ENCODE measurements at places on chromosomes 3 and 15.

DNA sequence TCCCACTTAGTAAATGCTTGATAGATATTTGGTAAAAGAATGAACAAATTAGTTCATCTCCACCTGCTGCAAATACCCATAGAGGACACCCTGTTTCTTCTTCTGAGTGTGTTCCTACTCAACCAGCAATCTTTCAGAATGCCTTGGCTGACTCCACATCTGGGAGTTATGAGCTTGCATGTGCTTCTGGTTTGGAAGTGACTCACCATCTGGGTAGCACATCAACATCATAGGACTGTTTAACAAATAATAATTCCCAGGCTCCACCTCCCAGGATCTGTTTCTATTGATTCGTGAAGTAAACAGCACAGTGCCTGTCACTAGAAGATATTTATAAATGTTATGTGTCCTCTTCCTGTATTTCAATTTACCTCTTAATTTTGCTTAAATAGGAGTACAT lies 580.1 kb downstream of the ROBO2 start:
- DNase-seq: no peak

GRCh38 chr3:191051037-191051436 lies 148.0 kb upstream of the OSTN start:
- DNase-seq: no peak

- no peak for DNase-seq
Measured at GRCh38 chr15:101362359-101362758, 67.3 kb upstream of the SNRPA1 start.

- no peak for DNase-seq
Measured at GRCh38 chr3:113516115-113516505, 1.2 kb upstream of the SPICE1 start.

DNA sequence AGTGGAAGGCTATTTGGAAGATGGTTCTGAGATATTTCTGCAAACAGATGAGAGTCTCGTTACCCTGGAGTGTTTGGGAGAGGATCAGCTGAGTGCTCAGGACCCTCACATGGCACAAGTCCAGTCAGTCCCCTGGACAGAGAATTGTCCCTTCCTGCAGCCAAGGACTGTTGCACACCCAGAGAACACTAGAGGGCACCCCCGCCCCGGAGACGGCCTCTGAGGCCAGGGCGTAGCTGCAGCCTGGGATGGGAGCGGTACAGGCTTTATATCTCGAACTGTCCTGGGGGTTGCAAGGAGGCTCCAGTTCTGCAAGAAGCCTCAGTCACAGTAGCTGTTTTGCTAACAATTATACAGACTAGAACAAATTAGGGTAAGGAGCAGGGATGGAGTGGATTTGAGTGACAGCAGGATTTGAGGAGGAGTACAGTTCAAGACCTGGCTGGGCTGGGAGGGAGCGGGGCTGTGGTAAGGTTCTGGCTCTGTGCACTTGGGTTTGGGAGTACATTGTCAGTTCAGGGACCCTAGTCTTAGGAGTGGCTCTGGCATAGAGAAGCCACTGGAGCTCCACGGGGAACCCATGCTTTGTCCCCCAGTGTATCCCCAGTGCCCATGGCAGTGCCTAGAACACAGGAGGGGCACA lies 67.6 kb upstream of the HACD2 start:
- DNase-seq: peak; percentile 79

- DNase-seq: no peak
Measured at GRCh38 chr3:1195947-1196346, 103.1 kb downstream of the CNTN6 start.

DNA sequence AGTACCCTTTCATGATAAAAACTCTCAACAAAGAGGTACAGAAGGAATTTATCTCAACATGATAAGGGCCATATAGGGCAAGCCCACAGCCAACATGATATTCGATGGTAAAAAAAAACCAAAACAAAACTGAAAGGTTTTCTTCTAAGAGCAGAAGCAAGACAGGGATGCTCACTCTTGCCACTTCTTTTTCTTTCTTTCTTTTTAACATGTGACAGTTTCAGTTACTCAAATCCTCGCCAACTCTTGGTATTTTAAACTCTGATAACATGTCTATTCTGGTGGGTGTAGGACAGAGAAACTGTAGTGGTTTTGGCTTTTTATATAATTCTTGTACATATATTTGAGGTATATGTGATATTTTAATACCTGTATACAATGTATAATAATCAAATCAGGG lies 74.0 kb upstream of the NMNAT3 start:
- DNase-seq: no peak

DNA sequence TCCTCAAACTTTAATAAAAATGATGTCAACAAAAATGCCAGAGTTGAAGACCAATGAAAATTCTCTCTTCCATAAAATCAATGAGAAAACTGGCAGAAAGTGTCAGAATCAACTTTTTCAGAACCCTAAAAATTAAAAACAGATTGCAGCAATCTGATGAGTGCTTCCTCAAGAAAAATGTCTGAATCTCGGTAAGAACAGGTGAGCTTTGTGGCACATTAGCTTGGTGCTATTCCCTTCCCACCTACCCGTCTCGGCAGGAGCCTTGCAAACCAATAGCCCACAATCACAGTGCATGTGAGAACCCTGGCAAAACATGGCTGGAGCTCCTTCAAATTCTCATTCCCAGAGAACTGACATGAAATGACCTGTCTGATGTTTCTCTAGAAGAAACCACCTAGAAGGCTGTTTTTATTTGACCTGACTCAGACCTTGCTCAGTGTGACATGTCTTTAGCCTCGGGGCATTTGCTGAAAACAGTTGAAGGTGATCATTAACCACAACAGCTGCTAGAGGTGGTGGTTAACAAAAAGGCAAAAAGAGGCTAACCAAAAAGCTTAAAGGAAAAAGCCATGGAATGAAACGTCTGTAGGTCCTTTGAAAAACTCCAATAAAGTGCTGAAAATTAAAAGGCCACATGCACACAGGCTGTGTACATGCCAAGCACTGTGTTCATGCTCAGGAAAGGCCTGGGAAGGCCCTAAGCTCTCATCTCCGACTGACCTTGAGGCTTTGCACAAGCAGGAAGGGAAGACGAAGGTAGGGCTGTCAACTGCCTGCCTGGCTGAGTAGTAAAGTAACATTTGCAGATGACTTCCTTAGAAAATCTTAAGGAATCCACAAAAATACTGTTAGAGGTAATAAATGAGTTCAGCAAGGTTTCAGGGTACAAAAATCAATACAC lies 253.0 kb upstream of the NSMCE3 start:
- DNase-seq: no peak

GRCh38 chr15:50880651-50881114 lies 27.8 kb upstream of the AP4E1 start:
- DNase-seq: peak; percentile 91

All from inflammatory macrophage (primary cell).